CD8-positive, alpha-beta T cell (primary cell): ENCODE measurements at places on chromosomes 13 and 19.

DNA sequence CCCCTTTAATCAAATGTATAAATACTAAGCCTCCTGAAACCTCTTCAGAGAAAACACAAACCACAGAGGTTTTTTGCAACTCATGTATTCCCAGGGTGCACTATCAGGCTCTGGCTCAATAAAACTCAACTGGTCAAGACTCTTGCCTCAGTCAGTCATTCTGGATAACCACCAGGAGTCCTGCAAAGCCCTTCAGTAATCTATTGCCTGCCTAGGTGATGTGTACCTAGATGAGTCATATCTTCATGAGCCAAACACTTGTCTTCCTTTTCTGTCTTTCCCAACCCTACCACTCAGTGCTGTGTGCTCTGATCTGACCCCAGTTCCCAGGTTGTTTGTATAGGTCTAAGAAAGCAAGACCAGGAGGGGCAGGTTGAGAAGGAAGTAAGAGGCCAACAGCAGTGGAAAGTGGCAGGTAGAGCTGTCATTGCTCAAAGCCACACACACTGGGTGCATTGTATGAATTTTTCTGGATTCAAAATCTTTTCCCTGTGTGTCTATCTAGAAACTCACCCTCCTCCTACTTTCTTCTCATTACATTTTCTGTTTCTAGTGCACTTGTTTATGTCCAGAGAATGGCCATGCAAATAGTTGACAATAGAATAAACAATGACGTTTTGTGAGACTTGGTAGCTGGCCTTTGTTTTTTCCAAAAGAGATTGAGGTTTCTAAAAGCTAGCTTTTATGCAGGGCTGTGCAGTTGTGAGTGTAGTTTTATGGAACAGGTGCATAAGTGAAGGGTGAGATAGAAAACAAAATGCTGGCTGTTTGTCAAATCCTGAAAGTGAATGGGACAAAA lies 48.1 kb downstream of the PSG1 start:
- DNase-seq = no peak

DNA sequence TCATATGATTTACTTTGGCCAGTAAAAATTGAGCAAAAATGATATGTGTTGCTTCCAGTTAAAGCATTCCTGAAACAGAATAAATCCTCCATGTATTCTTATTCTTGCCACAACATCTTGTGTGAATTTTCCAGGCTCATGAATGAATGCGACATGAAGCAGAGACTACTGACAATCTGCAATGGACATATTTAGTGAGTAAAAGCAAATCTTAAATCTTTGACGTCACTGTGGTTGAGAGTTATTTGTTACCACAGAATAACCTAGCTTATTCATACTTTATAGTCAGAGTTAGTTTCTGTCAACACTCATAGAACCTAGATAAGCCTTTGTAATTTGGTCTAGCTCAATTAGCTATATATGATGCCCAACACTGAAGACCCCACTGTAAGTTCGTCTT lies 1443.1 kb downstream of the PCDH9 start:
- no peak for DNase-seq

DNA sequence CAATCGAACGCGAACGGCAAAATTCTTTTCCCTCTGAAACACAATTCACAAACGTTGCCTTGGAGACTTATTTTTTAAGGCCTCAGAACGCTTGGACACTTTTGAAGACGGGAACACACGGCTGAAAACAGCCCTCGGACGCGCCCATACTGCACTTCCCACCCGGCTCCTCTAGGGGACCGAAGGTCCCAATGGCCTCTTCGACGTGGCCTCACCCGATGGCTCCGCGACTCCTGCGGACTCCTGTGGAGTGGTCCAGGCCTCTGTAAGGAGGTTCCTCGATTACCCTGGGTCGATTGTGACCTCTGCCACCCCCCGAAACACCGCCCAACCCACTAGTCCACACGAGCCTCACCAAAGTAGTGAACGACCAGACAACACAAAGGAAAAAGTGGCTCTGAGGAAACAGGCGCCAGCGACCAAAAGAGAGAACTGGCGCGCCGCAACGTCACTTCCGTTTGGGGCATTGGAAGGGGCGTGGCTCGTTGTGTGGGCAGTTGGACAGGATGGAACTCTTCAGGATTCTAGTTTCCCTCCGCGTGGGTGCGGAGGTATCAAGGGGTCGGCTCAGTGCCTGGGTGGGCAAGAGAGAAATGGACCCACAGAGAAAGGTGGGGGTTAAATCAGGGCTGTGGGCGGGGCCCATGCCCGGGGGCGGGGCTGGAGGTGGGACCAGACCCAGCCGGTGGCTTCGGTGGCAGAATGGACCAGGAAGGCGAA lies at the start of gene ZNF560:
ZNF560 (minus strand) TSS at position 434 of the 720 bp plus-strand sequence. CDS start 23,303 bp downstream, outside the sequence.
- DNase-seq = no peak

DNA sequence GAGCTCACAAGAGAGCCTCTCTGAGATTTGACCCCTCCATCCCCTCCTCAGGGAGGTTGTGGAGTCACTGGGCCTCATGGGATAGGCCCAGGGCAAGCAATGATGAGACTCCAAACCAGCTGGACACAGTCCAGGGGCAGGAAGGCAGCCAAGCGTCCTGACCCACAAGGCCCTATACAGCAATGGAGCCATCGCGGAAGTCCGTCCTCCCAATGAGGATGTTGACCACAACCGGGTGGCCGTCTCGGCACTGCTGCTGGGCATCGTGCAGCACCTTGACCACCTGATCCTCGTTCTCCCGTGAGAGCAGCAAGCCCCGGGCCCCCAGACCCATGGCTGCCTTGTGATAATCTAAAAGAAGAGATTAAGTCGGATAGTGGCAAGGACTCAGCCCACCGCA lies 7.9 kb downstream of the SYDE1 start:
- no peak for DNase-seq

GRCh38 chr19:51514866-51515481 lies 13.4 kb upstream of the SIGLEC12 start:
- peak; percentile 4 for DNase-seq
